ENCODE measurements at places on chromosomes 11 and 22. TPM values are rescaled to one million over a fixed set of nuclear protein-coding genes. Genes with fewer than 3 reads are reported as not detected.
A peak's percentile ranks its signal among the peaks of the same experiment; 100 is the strongest.

DNA sequence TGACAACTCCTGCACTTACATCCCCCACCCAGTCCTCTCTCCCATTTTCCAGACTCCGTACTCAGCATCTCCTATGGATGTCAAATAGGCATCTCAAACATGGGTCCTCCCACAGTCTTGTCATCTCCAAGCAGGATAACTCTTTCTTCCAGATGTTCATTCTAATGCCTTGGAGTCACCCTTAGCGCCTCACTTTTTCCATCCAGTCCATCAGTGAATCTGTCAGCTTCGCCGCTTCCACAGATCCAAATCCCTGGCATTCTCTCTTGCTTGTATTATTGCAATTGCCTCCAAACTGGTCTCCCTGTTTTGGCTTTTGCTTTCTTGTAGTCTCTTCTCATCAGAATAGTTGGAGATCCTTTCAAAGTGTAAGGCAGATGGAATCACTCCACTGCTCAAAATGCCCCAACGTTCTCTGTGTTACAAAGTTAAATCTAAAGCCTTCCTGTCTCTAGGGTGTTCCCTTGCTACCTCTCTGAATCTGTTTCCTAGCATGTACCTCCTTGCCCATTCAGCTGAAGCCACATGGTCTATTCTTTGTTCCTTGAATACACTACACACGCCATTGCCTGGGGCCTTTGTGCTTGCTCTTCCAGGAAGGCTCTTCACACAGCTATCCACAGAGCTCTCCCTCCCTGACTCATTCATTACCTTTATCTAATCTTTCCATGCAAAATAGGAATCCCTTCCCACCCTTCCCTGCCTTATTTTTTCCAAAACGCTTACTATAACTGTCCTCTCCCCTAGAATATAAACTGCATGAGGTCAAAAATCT lies 64.8 kb downstream of the UBASH3B start:
- DNase-seq = no peak

Gene OR2D2
- 0.18 TPM for total RNA-seq

Gene CXCR5
- total RNA-seq = not detected

- DNase-seq = no peak
Observed at GRCh38 chr11:27847496-27847895, 147.2 kb upstream of the BDNF start.

DNA sequence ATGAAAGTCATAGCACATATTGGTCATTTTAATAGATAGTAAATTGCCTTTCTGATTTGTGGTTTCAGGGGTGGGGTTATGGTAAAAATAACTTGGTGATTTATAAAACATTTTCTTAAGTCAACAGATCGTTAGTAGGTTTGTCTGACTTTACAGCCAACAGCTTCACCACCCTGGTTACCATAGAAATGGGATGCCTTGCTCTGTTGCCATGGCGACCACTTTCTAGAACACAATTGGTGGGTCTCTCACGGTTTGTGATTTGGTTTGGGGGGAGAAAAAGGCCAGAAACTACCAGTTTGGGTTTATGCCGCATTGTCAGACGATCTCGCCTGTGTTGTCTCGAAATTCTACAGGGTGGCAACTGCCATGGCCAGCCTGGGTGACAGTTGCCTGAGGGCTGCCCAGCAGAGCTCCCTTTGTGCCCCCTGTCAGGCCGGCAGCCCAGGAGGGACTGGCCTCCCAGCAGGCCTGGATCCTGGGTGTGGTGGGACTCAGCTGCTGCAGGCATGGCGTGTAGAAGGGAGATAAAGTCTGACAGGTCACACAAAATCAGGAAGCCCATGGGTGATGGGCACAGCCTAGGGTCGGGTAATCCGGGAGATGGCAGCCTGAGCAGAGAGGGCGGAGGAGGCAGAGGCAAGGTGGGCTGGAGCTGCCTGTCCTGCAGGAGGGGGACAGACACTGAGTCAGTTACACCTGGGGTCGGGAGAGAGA lies 30.9 kb downstream of the KCNC1 start:
- DNase-seq = no peak

- no peak for DNase-seq
Observed at GRCh38 chr11:88359541-88359940, 22.0 kb upstream of the CTSC start.

Gene KRTAP5-1
- not detected for total RNA-seq

DNA sequence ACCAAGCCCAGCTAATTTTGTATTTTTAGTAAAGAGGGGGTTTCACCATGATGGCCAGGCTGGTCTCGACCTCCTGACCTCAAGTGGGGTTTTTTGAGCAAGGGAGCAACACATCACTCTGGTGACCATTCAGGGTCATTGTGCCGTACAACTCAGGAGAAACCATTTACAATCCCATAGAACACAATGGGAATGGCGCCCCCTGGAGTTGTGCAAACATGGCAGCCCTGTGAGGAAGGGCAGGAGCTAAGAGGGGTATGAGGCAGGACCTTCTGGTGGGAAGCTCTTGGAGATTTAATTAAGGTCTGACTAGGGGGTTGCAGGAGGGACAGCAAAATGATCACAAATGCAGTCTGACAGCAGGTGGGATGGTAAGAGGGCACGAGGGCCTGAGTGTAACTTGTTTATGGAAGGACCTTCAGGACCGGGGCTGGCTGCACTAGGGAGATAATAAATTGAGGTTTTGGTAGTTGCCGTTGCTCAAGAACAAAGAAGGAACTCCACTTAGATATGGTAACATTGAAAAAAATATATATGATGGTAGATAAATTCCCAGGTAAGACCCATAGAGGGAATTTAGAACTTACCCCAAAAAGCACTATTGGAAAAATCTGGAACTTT lies 9.1 kb upstream of the CSF2RB start:
- no peak for DNase-seq

DNA sequence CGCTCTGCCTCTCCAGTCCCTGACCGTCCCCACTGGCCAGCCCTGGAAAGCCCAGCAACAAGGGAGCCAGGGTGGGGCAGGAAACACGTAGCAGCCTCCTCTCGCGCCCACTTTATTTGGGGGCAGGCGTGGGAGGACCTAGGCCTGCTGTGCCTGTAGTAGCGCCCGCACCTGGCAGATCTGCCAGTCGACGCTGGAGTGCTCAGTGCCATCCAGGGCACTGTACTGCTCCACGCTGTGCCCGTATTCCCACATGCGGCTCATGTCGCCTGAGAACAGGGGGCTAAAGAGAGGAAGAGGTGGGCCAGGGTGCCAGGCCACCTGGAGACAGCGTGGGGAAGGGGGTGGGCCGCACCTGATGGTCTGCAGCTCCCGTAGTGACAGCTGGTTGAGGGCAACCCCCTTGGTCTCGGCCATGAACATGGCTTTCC lies 17.0 kb upstream of the DRICH1 start:
- DNase-seq = no peak

GRCh38 chr11:118275176-118275575 lies 11.1 kb upstream of the MPZL2 start:
- peak; percentile 89 for DNase-seq

- no peak for DNase-seq
Observed at GRCh38 chr22:25668437-25668836, 73.6 kb upstream of the MYO18B start.

Gene OR51E2
- not detected for total RNA-seq

GRCh38 chr22:21989049-21989448 lies 6.5 kb upstream of the TOP3B start:
- no peak for DNase-seq

Data from pulmonary artery endothelial cell (primary cell).